ENCODE measurements at places on chromosomes 6 and 20. TPM values are rescaled to one million over a fixed set of nuclear protein-coding genes. Genes with fewer than 3 reads are reported as not detected.
A peak's percentile ranks its signal among the peaks of the same experiment; 100 is the strongest.

Gene TMEM74B
- total RNA-seq = 87.6 TPM

DNA sequence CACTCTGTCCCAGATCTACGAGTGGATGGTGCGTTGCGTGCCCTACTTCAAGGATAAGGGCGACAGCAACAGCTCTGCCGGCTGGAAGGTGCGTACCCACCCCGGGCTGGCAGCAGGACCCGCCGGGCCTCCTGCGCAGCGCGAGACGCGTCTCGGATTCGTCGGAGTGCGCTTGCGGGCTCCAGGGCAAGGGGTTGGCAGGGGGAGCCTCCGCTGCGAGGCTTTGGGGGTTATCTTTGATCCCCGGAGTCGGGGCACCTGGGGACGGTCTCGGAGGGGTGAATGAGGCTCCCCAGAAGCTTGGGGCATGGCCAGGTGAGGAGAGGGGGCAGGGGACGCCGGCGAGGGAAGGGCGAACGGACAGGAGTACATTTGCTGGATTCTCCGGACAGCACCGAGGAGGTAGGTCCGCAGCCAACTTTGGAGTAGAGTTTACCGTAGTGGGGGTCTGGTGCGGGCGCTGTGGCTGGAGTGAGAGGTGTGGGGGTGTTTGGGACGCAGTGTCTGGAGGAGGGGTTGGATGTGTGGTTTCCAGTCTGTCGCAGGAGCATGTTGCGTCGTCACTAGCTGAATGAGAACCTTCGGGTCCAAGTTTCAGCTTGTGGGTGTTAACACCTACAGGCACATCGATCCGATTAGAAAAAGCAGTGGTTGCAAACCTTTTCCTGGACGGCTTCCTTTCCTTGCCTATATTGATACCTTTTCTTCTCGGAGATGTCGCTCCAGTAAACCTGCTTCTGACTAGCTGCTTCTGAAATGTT lies 1.2 kb downstream of the FOXO3 start:
- DNase-seq = peak; percentile 54

DNA sequence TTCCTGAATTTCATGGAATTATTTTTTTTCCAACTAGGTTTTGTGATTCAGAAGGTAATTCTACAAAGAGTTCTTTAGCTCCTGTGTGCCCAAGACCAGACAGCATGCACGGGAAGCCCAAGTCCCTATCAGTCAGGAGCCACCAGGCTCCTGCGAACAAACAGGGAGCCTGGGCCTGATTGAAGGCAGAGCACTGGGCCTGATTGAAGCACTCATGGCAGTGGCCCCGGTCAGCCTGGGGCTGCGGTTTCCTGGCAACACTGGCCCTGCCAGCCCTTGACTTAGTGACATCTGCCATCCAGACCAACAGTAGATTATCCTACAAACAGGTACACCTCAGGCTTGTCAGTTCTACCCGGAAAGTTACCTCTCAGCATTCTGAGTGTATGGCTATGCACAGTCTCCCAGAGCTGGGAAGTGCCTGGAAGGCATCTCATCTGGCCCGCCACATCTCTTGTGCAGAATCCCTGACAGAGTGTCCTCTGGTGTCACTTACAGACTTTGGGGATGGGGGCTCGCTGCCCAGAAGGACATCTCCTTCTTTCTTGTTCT lies 133.8 kb downstream of the VEGFA start:
- DNase-seq = no peak

DNA sequence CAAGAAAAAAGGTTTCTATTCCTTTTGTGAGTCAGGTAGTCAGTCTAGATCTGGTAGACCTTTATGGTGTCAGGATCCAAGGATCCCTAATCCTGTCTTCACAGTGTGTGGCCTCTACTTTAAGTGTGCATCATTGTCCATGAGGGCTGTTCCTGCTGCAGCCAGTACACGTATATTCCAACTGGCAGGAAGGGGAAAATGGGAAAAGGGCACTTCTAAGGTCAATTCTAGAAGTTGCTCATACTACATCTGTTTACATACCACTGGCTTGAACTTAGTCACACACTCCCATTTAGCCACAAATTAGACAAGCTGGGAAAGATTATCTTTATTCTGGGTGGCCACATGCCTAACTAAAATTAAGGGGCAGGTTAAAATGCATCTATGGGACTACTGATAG lies 9.7 kb upstream of the MMS22L start:
- DNase-seq = no peak

- DNase-seq = no peak
Measured at GRCh38 chr6:117346142-117346930, 79.4 kb downstream of the ROS1 start.

GRCh38 chr6:107488174-107488874 lies 1.6 kb upstream of the SOBP start:
- no peak for DNase-seq

- DNase-seq = peak; percentile 41
Measured at GRCh38 chr20:38270869-38271605, 10.5 kb upstream of the KIAA1755 start.

DNA sequence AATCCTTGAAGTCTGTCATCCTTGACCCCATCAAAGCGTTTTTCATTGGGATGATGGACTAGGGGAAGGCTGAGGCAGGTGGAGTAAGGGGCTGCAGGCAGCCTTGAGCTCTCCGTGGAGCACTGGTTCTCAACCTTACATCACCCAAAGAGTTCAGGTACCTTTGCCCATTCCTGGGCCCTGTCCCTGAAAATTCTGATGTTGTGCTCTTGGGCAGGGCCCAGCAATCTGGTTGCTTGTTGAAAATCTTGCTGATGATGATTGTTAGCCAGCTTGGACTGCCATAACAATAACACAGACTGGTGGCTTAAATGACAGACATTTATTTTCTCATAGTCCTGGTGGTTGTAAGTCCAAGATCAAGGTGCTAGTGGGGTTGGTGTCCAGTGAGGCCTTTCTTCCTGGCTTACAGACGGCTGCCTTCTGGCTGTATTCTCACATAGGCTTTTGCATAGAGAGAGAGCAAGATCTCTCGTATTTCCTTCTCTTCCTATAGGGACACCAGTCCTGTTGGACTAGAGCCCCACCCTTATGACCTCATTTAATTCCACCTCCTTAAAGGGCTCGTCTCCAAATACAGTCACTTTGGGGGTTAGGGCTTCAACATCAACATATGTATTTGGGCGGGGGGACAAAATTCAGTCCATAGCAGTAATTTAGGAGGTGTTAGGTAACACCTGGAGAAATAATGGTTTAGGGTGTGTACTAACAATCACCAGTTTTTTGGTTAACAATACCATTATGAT lies 104.9 kb downstream of the PLEKHG1 start:
- DNase-seq = no peak

Gene HFE
- total RNA-seq = 8.1 TPM

Gene CALHM5
- 0.80 TPM for total RNA-seq

DNA sequence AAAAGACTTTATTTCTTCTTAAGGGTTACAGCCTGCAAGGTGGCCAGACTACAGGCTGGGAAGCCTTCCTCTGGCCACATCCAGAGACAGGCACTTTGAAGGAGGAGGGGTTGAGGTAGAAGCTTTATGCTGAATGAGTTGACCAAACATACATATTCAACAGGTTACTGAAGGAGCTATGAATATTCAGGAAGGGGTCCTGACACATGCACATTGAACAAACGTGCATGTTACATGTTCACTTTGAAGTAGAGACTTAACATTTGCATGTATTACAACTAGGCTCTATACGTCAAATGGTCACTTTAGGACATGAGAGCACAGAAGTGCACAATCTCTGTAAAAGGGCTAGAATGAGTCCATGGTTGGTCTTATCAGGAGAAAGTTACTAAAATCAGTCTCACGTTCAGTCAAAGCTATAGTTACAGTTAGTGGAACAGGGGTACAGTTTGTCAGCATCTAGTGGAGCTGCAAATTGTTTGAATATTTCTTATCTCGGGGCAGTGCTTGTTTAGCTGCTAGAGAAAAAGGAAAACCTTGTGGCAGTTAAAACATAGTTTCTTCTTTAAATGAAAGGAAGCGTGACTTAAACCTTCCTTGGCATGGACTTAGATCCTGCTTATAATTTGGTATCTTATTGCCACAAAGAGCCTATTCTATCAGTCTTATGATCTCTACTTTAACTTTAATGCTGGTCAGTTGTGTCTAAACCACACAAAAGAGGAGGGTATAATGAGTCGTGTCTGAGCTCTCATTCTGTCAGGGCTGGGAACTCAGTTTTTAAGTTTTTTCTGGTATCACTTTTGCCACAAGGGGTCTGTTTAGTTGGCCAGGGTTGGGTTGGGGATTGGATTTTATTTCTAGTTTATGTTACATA lies 4.6 kb upstream of the ZSCAN9 start:
- no peak for DNase-seq

DNA sequence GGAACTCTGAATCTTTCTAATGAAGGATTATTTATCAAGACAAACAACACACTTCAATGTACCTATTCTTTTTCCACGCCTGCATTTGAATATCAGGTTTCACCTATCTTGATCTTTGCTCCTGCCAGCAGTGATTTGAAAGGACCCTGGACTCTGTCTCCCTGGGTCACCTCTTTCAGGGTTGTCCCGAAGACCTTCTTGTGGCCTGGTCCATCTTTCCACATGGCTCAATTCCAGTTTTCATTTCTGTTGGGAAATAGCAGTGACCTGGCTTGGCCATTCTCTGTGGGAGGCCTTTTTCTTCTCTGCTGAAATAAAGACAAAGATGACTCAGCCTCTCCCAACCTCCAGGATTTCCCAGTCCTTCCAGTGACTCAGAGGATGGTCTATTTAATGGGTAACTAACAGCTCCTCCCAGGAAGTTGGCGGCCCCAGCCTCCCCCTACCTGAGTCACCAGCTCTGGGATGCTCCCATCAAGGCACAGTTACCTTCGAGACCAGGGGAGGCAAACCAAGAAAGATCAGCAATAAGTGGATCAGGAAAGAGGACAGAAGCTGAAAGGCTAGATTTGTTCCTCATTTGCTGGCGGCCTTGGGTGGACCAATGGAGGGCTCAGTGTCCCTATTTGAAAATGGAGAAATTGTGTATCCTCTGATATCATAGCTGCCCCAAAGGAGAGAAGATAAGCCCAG lies 120.2 kb upstream of the RNF24 start:
- DNase-seq = peak; percentile 68

- no peak for DNase-seq
Measured at GRCh38 chr6:54085047-54085446, 26.2 kb upstream of the MLIP start.

Gene HLA-DRB5
- not detected for total RNA-seq

- no peak for DNase-seq
Measured at GRCh38 chr6:9984607-9985006, 430.3 kb downstream of the TFAP2A start.

- DNase-seq = no peak
Measured at GRCh38 chr6:105900125-105900937, 185.8 kb upstream of the PRDM1 start.

DNA sequence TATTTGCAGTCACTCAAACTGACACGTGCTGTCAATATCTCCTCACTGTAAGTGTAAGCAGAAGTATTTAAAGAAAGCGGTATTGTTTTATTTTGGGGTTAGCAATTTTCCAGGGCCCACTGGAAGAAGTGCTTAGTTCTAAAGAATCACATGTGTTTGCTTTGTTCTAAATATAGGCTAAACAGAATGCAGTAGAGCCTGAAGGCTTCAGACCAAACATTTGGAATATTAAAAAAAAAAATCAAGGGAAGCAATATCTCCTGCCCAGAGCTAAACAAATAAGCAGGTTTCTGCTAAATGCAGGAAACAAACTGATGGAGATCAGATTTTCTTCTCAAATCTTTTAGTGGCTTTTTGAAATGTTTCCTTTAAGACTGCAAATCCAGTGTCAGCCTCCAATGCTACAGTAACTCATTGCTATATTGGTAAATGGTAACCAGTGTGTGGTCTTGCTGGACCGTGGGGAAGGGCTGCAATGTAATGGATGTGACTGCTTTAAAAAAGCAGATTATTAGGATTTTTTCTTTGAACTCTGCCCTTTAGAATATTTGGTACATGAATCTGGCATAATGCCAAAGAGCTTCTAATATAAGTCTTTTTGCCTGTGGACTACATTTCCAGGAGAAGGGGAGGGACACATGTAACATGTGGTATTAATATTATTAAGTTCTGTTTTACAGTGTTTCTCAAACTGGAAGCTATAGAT lies 317.1 kb upstream of the FERMT1 start:
- DNase-seq = no peak

DNA sequence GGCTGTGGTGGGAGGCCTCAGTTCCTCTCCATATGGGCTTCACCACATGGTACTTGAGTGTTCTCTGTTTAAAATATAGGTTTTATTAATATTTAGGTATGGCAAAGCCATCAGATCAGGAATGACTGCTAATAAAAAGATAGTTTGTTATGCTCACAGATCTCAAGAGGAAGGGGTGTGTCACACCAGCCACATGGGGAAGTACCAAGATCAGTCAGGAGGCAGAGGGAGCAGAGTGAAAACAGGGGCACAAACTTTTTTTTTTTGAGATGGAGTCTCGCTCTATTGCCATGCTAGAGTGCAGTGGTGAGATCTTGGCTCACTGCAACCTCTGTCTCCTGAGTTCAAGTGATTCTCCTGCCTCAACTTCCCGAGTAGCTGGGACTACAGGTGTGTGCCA lies 92.1 kb upstream of the GCM1 start:
- DNase-seq = peak; percentile 59

DNA sequence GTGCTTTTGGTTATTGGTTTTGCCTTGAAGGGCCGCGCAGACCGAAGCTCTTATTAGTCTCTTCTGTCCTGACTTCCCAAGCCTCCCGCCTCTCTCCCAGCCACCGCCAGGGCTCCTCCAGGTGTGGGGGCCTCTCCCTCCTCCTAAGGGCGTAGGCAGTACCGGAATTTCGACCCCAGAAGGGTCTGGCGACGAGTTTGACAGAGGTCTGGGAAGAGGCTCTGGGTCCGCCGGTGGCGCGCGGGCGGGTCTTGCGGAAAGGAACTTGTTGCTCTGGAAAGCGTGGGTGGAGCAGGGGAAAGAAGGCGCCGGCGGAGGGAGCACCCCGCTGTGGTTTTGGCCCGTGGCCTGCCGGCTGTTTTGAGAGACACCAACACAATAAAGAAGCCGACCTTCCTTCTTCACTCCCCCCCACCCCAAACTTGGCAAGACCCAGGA lies 1.8 kb downstream of the PCSK2 start:
- no peak for DNase-seq

Gene FAM83C
- not detected for total RNA-seq

- no peak for DNase-seq
Measured at GRCh38 chr6:117483645-117484016, 1.2 kb downstream of the DCBLD1 start.

DNA sequence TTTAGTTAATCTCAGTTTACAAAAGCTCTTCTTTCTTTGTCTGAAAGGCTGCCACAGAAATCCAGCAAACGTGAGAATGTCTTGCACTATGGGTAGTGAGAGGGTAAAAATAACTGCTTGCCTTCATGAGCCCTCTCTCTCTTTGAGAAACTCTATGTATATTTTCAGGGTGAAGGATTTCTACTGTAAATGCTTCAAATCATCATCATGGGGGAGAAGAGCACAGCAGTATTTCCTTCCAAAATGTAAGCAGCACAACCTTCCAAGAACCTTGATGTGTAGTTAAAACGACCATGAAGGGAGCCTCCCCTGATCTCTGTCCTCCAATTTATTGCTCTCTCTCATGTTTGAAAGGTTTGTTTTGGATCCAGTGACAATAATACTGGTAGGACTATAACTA lies 141.3 kb upstream of the CENPW start:
- no peak for DNase-seq

GRCh38 chr6:155284775-155285174 lies 21.0 kb downstream of the CLDN20 start:
- DNase-seq = no peak

GRCh38 chr6:92559003-92559402 lies 860.4 kb downstream of the EPHA7 start:
- no peak for DNase-seq

GRCh38 chr6:157203312-157203744 lies 120.0 kb downstream of the TMEM242 start:
- no peak for DNase-seq
